Activated naive CD4-positive, alpha-beta T cell treated with Interleukin-2 at 50 U/mL for 16 hours (primary cell): ENCODE measurements at places on chromosomes 7 and 10.

GRCh38 chr10:16952080-16952479, 134.9 kb upstream of the RSU1 start:
- DNase-seq, result no peak

GRCh38 chr7:81611805-81612204, 158.0 kb downstream of the HGF start:
- no peak for DNase-seq

GRCh38 chr10:122390271-122390670, 15.8 kb downstream of the PLEKHA1 start:
- DNase-seq, result no peak

- no peak for DNase-seq
These were observed 19.9 kb upstream of the LMOD2 start for GRCh38 chr7:123635551-123636359.

DNA sequence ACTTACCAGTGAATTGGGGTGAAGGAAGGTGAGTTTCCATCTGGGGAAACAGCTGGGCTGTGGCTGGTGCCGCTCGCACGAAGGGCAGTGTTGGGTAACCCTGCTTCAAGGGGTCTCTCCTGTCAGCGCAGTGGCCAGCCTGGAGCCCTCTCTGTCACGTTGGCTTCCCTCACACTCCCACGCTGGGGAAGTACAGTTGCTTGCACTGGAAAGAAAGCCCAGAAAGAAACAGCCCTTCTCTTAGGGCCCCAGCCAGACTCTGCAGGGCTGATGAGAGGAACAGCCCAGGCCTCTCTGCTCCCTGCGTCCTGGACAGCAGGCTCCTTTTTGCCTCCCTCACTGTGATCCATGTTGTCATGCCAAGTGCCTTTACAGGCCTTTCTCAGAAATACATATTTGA, 40.3 kb upstream of the TRIM8 start:
- DNase-seq, result no peak

GRCh38 chr7:582081-582835, 62.6 kb upstream of the PDGFA start:
- no peak for DNase-seq

DNA sequence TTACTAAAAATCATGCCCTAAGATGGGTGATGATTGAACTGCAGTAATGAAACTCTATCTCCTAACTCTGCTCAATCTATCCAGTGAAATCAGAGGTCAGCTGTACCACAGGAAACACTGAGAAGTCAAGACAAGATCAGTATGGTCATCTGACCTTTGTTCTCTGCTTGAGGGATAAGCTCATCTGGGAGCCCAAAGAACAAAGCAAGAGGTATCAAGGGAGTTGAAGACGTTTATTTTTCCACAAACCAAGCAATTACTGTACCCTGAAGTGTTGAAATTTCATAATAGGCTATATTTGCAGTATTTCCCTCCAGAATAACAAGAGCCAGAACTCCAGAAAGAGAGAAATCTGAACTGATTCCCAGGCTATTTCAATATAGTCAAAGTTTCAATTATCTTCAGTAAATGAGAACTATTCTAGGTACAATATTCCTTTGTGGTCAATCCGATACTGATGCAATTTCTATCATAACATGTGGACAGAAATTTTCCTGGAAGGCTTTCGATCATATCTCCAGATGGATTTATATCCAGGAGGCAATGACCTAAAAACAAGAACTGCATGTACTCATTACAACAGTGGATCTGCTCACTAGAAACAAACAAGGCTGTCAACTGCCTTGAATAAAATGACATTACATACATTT, 345.3 kb downstream of the TNS3 start:
- no peak for DNase-seq

GRCh38 chr10:88227342-88228018, 355.6 kb downstream of the RNLS start:
- DNase-seq, result no peak

DNA sequence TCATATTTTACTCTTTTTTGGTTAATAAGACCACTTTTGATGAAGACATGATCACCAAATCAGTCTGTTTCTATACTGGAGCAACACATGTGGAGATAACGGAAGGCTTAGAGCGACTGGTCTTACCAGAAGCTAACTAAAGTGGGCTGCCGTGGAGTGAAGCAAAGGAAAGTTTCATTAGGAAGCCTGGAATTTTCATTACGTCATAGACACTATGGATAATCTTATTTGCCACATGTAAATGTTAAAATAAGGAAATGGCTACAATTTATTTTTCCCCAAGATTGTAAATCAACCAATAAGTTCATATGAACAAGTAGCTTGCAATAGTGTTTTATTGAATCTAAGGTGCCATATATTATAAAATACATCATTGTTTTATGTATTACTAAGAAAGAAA, 185.4 kb downstream of the PHTF2 start:
- no peak for DNase-seq

- no peak for DNase-seq
These were observed 351.2 kb downstream of the LRMDA start for GRCh38 chr10:75782463-75783248.

- no peak for DNase-seq
These were observed 207.9 kb downstream of the PAXIP1 start for GRCh38 chr7:154795014-154795413.

GRCh38 chr7:138632826-138633602, 68.1 kb downstream of the SVOPL start:
- no peak for DNase-seq

- no peak for DNase-seq
These were observed 150.5 kb upstream of the GPR26 start for GRCh38 chr10:123515661-123516060.

- DNase-seq, result no peak
These were observed 635.0 kb downstream of the REEP3 start for GRCh38 chr10:64156166-64156565.

- peak; percentile 90 for DNase-seq
These were observed at the start of gene CSGALNACT2 for GRCh38 chr10:43138021-43138756. Gene CSGALNACT2, plus strand, starts transcription at chr10:43138445. Its CDS starts 16,705 bp downstream, at chr10:43155150.

- no peak for DNase-seq
These were observed 214.1 kb downstream of the TFEC start for GRCh38 chr7:115816318-115816974.

DNA sequence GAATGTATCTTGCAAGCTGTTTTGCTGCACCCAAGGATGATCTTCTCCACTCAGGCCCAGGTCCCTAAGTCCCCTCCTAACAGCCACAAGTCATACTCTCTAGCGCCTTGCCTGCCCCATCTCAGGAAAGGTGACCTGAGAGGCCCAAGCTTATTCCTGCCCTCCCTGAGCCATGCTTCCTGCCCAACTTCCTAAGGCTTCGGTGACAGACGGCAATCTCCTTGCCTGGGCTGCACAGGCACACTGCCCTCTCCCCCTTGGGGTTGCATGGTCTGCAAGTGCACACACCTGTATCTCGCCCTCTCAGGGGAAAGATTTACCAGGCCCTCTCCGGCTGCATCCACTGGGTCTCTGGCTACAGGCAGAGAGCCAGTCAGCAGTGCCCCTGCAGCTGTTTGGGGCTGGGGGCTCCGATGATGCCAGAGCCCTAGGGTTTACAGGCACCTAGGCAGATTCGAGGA, 771 bp upstream of the ADIRF start:
- DNase-seq, result no peak

GRCh38 chr10:43119416-43120115, 18.7 kb upstream of the CSGALNACT2 start:
- DNase-seq, result no peak

GRCh38 chr10:14185316-14186045, 145.2 kb downstream of the FRMD4A start:
- DNase-seq, result peak; percentile 63

- no peak for DNase-seq
These were observed 476.6 kb downstream of the GATA3 start for GRCh38 chr10:8531116-8531515.

GRCh38 chr10:36446881-36447280, 678.5 kb upstream of the ANKRD30A start:
- no peak for DNase-seq

DNA sequence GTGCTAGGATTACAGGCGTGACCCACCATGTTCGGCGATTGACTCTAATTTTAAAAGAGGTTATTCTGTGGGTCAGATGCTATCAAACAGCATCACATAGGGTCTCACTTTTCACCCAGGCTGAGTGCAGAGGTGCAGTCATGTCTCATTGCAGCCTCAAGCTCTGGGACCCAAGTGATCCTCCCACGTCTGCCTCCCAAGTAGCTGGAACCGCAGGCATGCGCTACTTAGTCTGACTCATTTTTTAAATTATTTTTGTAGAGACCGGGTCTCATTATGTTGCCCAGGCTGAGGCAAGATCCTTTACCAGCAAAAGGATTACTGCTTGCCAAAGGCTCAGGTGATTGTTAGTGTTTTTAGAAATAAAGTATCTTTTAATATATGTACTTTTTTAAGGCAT, 42.9 kb upstream of the STOX1 start:
- no peak for DNase-seq

DNA sequence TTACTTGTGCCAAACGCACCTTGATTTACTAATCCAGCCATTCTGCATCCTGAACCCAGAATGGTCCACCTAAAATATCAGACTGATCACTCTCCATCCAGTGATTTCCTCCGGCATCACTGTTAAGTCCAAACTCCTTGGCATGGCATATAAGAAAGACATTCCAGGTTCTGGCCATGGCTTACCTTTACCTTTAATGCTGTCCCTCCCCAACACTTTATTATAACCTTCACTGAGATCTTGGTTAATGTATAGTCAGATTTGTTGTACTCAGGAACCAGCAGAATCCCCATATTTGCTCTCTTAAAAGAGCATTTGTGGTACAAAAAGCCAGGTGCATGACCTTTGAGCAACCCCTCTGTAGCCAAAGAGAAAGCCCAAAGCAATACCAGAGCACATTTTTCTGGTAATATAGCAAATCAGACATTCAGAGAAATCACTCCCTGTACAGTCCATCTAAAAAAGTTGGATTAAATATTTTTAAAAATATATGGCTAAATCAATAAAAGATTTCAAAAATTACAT, 10.2 kb downstream of the UMAD1 start:
- DNase-seq, result no peak

GRCh38 chr7:23970193-23970592, 260.2 kb downstream of the STK31 start:
- DNase-seq, result no peak

DNA sequence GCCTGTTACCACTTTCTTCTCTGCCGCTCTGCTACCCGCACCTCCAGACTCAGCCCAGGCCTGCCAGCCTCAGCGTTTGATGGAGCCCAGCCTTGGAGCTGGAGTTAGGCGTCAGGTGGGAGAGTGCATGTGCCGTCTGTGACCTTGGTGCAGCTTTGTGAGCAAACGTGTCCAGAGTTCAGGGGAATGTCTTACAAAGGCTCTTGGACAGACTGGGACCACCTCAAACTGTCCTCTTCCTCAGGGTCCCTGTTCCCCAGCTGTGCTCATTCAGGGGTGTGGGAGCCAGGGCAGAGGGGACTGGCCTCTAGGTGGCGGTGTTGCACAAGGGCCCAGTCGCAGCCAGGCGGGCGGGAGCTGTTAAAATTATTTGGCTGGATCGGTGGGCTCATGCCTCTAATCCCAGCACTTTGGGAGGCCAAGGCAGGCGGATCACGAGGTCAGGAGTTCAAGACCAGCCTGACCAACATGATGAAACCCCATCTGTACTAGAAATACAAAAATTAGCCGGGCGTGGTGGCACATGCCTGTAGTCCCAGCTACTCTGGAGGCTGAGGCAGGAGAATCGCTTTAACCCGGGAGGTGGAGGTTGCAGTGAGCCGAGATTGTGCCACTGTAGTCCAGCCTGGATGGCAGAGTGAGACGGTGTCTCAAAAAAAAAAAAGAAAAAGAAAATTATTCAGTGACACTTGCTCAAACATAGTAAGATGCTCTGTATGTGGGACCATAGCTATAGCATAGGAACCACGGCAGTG, 89.2 kb downstream of the ADCY1 start:
- no peak for DNase-seq

GRCh38 chr7:45921699-45922519, 837 bp upstream of the IGFBP3 start:
- DNase-seq, result no peak

- no peak for DNase-seq
These were observed 34.5 kb upstream of the GATAD1 start for GRCh38 chr7:92412745-92413144.

GRCh38 chr10:74963549-74963948, 137.1 kb downstream of the KAT6B start:
- DNase-seq, result no peak

DNA sequence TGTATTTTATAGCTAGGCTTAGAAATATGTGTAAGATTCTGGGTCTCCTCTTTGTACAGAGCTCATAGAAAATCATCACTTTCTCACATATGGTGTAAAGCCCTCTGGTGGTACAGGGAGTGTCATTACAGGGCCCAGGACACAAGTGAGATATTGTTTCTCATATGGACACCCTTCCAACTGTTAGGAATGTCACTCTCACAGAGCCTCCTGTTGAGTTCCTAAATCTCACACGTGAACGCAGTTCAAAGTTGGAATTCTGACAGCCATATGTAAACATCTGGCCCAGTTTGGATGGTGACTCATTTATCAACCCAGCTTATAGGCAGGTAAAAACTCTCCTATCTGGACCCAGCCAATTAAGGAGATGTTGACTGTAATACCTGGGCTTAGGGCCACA, 35.4 kb upstream of the ZNF107 start:
- DNase-seq, result no peak

DNA sequence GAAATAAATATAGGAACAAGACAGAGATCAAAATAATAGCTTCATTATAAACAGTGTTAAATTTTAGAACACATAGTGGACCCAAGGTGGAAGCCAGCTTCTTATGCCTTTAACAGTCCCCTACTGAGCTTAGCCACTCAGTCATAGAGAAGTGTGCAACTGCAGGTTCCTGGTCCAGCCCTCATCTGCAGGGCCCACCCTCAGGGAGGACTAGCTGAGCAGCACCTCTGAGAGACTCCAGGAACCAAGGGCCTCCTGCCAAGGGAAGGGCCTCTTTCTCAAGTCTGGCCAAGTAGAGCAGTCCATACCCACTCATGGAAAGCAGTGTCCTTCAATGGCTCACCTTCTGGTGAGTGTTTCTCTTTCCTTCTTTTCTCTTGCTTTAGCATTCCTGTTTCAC, 173.7 kb upstream of the PRPS1L1 start:
- DNase-seq, result no peak

DNA sequence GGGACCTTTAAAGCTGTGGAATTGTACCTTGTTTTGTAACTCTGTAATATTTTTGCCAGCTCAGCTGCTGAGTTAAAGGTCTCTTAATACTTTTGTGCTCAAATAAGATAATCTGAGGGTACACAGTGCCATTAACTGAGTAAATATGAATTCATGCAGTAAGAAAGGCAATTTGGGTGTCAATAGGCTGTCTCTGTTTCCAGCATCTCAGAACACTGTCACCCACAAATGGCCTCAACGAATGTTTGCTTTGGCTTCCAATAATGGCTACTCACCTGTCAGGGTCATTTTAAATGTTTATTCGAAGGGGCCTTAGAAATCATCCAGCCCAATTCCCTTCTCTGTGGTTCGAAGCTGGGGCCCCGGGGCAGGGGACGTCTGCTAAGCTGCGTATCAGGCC, 225.4 kb downstream of the ZMYND11 start:
- DNase-seq, result no peak

- DNase-seq, result no peak
These were observed 529.8 kb downstream of the GALNT17 start for GRCh38 chr7:71661671-71662224.

- no peak for DNase-seq
These were observed 26.9 kb downstream of the WIPI2 start for GRCh38 chr7:5216931-5217330.
